Stimulated activated CD4-positive, alpha-beta T cell treated with anti-CD3 and anti-CD28 coated beads, TNF-alpha, amount 100 ng/mL, for 1 hour (primary cell): ENCODE measurements at places on chromosomes 1 and 21.

- DNase-seq = no peak
Measured at GRCh38 chr1:110475362-110476027, 24.5 kb downstream of the PROK1 start.

- no peak for DNase-seq
Measured at GRCh38 chr21:14306126-14306907, 76.6 kb downstream of the HSPA13 start.

GRCh38 chr1:175555266-175555665 lies 188.1 kb downstream of the TNR start:
- DNase-seq = no peak

DNA sequence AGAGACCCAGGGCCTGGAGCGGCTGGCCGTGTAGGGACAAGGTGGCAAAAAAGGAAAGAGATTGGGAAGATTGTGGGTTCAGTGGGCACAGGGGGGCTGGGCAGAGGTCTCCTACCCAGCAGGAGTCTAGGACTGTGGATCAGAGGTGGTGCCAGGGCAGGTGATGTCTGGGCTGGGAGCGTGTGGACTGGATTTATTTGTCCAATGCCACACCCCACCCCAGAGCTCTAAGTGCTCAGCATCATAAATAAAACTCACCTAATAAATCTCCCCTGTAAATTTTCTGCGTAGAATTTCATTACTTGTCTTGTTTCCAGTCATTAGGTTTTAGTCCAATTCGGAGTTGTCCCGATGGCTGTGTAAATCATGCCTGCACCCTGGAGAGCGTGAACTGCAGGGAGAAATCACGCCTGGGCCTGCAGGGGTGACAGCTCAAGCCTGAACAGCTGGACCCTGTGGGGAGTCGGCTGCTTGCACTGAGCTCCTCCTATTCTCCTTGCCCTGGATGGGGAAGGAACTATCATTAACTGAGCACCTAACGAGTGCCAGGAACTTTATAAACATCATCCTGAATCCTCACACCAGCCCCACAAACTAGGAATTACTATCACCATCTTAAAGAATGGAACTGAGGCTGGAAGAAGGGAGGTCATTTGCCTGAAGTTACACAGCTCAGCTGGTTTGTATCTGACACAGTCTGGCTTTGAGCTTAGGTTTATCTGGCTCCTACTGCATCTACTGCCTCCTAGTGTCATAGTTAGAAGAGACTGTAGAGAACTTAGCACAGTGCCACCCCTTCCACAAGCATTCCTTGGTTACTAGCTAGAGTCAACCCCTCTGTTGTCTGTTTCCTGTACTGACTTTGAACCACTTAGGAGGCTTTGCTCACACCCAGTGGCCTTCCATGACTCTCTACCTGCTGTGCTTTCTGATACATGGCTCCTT lies 25.0 kb upstream of the POU3F1 start:
- no peak for DNase-seq

DNA sequence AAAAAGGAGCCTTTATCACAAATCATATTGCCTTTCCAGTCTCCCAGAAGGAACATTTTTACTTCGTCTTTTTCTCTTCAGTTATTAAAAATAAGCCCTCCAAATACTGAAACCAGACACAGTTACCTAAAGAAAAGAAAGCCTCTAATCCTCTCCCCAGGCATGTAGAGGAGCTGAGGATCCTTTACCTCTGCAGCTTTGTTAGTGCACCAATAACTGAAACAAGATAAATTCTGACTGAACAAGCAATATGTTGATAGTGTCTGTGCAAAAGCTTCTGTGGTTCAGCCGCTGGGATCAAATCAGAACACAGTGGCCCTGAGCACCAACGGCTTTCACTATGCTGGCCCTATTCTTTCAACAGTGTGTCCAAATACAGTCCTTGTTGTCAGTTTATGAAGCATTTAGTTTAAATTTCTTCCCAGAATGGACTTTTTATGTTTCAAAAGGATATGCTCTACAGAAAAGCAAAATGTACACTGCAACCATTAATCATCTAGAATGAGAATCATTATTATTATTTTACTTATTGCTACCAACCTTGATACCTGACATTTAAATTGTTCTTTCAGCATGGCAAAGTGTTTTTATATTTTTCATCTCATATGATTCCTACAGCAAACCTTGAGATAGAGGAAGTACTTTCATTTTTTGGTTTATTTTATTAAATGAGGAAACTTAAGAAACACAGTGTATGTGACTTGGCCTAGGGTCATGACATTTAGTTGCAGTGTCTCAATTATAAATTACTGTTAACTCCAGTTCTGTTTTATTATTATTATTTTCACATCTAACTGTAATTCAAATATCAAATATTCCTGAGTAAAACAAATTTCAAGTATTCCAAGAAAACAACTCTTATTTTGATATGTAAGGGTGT lies 217.9 kb downstream of the NEGR1 start:
- DNase-seq = no peak

DNA sequence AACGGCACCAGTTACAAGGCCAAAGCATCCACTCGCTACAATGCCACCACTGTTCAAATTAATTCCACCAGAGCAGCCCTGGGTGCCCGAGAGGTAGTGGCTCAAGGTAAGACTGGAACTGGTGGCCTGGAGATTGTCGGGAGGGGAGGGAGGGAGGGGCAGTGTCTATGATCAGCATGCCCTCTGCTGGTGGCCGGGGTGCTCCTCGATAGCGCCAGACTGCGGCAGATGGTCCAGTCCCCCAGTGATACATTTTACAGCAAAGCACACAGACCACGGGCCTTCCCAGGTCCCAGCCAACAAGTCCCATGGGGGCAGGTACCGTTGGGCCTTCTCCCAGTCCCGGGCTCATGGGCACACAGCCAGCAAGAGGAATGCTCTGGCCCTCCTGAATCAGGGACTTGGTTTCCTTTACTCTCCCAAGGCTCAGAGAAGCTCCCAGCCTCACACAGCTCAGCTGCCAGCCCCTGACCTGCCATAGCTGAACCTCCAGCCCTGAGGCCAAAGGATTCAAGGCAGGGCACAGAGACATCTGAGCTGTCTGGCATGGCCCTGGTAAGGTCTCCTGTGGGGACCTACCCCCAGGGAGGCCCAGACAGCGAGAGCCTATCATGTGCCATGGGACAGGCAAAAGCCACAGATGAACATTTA lies 15.3 kb downstream of the ACOT7 start:
- DNase-seq = no peak

- no peak for DNase-seq
Measured at GRCh38 chr1:86258101-86258500, 101.5 kb upstream of the COL24A1 start.

- no peak for DNase-seq
Measured at GRCh38 chr1:228337711-228338520, 68.7 kb downstream of the TRIM11 start.

DNA sequence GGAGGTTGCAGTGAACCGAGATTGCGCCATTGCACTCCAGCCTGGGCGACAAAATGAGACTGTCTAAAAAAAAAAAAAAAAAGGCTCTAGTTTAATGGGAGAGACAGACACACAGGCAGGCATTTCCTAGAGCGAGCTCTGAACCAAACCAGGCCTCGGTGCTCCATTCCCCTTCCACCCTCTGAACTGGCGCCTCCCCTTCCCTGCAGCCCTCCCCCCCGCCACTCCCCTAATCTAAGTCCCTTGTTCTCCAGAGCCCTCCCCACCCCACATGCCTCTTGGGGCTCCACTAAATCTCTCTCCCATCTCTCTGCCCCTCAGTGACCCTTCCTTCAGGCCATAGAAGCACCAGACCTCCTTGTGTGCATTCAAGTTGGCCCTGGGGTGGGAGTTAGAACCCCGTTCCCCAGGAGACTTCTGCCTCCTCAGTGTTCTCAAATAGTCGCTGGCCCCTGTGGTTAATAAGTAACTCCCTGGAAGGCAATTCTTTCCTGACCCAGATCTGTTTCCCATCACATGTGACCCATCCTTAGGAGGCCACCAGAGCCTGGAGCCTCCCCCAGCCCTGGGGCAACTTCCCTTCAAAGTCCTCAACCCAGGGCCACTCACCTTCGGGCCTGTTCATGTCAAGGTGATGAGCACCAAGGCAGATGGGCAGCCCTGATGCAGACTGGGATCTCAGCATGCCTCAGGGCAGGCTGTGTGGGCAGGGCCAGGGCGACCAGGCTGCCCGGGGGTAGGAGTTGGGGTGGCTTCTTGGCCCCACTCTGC lies 42.6 kb upstream of the EPB41 start:
- no peak for DNase-seq

- no peak for DNase-seq
Measured at GRCh38 chr21:44392916-44393315, 39.5 kb downstream of the TRPM2 start.

DNA sequence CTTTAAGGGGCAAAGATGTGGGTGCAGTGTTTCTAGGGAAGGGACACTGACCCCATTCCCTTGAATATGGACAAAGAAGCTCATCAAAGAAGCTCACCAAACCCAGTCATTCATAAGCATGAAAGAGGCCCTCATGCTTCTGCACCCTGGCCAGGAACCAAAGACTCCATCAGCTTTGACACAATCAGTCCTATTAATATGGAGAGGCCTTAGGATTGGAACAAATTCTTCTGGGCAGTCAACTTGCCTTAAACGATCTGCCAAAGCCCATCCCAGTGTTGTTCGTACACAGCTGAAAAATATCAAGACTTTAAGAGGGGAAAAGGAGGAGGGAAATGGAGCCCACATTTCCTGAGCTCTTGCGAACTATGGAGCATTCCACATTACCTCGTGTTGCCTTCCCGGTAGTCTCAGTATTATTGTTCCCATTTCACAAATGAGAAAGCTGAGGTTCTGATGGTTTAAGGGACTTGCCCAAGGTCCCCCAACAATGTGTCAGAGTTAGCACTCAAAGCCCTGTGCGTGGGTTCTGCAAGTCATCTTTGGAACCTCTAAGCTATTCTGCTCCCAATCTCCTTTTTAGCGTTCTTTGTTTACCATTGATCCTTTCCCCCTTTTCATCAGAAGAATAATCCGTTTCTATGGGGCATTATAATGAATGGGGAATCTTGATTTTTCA lies 161.9 kb downstream of the ZBTB18 start:
- no peak for DNase-seq

GRCh38 chr21:36073181-36073580 lies 3.4 kb downstream of the CBR1 start:
- no peak for DNase-seq

DNA sequence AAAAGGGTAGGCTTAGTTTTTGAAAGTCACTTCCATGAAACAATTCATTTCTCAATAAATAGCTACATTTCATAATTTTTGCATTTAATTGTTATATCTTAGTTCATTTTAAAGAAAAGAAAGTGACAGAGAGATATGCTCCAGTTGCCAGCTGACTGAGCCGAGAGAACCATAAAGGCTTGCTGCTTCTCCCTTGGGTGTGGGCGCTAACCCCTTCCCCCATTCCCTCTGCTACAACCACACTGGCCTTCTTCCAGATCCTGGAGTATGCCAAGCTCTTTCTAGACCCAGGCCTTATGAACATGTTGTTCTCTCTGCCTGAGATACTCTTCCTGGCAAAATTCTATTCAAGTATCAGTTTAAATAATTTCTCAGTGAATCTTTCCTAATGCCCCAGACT lies 12.3 kb downstream of the SORT1 start:
- DNase-seq = no peak

DNA sequence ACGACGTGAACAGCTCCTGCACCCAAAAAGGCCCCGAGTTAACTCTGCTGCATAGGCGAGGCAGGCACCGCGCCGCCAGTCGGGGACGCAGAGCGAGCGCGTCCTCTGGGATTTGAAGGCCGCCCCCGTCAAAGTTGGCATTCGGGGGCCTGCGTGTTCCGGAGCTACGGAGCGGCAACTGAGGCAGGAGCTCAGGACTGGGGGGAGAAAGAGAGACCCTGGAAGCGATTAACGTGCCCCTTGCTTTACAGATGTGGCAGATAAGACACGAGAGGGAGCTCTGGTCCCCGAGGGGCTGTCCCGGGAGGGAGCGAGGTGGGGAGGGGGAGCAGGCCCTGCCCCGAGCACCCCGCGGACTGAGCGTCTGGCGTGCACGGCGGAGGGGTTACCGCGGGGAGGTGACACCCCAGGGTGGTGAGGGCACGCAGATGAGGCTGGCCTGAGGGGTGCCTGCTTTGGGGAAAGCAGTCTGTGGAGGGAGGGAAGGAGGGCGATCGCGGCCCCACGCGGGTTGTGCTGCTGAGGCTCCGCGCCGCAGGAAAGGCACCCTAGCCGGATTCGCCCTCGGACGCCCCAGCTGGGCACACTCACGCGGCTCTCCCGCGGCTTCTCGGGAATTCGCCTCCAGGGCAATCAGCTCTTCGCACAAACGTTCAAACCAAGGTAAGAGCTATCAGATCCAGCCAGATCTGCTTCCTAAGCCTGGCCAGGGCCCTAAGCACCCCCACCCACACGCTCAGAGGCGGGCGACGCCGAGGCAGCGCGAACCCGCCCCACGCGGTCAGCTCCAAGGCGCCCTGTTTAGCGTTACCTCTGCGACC lies 26.5 kb downstream of the ACTA1 start:
- no peak for DNase-seq
